ENCODE measurements at places on chromosomes 11 and 22.

GRCh38 chr11:64245797-64246620 is 734 bp downstream of the PPP1R14B start:
- peak; percentile 82 for DNase-seq

DNA sequence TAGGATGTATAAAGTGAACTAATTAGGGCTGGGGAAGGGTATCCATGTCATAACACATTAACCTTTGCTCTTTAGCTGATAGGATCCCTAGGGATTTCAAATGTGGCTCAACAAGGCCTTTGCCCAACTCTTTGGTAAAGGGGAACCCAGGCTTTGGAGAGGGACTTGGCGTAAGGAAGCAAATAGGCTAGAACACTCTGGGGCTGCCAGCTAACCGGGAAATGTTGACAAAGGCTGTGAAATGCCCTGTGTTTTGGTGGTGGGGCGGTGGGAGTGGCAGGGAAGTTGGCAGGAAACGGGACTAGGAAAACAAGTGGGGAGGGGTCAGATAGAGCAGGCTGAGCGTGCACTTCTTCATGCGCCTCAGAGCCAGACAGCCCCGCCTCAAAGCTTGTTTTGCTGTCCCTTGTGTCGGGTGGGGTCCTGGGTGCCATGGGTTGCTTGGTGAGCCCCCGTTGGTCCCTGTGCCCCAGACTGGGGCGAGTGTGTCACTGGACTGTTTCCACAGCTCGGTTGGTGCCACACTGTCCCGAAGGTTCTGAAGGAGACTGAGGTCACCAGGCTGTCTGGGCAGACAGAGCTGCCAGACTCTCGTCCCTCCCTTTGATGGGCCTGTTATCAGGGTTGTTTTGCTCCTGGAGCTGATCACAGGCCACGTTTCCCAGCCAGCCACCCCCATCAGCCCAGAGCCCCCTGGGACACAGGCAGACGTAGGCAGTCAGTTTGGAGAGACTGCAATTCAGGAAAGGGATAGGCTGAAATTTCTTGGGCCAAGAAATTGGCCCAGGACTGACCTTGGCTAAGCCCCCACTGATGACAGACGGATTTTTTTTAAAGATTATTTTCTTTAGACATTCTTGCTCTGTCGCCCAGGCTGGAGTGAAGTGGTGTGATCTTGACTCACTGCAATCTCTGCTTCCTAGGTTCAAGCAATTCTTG is 19.6 kb downstream of the KCTD21 start:
- DNase-seq: no peak

DNA sequence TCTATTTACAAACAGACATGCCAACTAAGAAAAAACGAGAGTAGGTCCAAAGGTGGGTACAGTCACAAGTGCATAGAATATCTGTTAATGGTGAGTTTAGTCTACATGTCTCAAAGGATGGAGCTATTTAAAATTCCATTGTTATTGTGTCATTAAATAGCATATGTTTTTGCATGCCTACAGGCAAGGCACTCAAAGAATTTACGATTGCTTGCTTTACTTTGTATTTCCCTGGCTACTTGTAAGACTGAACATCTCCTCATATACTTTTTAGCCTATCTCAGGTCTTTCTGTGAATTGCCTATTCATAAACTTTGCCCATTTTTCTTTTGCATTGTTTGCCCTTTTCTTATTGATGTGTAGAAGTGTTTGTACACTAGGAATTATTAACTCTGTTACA is 39.7 kb downstream of the DEUP1 start:
- peak; percentile 11 for DNase-seq

DNA sequence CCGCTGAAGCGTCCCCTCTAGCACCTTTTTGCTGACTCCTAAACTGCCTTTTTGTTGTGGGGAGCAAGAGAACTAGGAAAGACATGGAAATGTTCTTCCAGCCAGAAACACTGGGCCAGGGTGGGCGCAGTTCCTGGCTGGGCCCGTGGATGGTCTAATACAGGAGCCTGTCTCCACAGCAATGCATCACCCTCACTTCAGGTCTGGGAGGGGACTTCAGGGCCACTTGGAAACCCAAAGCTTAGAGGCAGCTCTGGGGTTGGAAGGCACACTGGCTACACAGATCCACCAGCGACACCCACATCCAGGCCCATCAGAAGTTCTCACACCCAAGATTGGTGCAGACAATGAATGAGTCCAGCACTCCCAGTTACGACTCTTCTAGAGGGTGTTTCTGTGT is 120.3 kb downstream of the ETS1 start:
- no peak for DNase-seq

GRCh38 chr11:114762408-114762807 is 84.1 kb downstream of the NXPE2 start:
- DNase-seq: peak; percentile 53

GRCh38 chr22:49971232-49972162 is 10.9 kb downstream of the PIM3 start:
- DNase-seq: peak; percentile 65

DNA sequence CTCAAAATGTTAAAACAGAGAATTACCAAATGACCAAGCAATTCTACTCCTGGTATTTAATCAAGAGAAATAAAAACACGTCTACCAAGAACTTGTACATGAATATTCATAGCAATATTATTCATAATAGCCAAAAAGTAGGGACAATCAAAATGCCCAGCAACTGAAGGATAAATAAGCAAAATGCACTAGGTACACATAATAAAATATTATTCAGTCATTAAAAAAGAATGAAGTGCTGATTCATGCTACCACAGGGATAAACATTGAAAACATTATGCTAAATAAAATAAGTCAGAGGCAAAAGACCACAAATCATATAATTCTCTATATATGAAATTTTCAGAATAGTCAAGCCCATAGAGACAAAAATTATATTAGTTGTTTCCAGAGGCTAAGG is 24.8 kb downstream of the ARHGAP32 start:
- DNase-seq: no peak

GRCh38 chr11:46026606-46027293 is 94.5 kb downstream of the PHF21A start:
- DNase-seq: no peak

DNA sequence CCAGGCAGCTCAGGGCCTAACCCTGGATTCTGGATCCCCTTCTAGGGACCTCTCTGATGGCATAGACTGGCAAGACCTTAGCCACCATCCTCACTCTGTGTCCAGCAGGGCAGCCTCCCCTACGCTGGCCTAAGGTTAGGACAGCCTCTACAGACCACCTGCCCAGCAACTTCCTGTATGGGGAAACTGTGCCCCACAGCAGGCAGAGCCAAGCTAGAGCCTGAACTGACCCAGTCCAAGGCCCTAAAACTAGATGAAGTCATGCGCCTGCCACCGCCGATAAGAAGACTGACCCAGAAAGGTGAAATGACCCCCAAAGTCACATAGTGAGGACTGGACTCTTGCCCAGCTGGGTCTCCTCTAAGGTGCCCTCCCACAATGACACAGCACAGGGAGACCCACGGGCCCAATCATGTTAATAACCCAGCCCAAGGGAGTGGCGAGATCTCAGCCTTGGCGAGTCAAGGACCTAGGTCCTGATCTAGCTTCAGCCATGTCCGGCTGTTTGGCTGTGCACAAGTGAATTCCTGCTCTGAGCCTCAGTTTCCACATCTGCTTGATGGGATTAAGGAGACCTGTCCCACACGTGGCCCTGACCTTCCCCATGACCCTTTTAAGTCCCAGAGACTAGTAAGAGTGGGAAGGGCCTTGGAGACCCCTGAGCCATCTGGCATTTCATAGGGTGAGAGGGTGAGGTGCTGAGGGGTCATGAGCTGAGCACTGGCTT is 17.6 kb downstream of the STARD10 start:
- no peak for DNase-seq

- no peak for DNase-seq
Measured at GRCh38 chr11:47889714-47890441, 41.7 kb upstream of the NUP160 start.

GRCh38 chr11:116885951-116886655 is 48.7 kb upstream of the APOA1 start:
- no peak for DNase-seq

DNA sequence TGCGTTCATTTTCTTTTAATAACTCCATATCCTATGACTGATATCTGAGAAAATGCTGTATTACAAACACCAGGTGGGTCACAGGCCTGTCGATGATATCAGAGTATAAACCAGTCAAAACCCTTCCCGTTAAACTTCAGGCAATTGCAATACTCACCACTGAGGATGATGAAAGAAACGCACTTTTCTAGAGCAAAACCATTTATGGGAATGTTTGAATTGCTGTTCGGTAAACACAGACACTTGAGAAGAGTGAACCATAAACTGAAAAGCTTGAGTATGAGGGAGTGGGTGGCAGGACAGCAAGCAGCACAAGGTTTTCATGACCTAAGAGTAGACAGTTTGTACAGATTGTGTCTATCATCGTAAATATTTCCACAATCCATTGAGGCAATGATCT is 139.8 kb upstream of the CEP126 start:
- DNase-seq: peak; percentile 30

GRCh38 chr11:10308201-10308954 is 3.5 kb downstream of the ADM start:
- no peak for DNase-seq

DNA sequence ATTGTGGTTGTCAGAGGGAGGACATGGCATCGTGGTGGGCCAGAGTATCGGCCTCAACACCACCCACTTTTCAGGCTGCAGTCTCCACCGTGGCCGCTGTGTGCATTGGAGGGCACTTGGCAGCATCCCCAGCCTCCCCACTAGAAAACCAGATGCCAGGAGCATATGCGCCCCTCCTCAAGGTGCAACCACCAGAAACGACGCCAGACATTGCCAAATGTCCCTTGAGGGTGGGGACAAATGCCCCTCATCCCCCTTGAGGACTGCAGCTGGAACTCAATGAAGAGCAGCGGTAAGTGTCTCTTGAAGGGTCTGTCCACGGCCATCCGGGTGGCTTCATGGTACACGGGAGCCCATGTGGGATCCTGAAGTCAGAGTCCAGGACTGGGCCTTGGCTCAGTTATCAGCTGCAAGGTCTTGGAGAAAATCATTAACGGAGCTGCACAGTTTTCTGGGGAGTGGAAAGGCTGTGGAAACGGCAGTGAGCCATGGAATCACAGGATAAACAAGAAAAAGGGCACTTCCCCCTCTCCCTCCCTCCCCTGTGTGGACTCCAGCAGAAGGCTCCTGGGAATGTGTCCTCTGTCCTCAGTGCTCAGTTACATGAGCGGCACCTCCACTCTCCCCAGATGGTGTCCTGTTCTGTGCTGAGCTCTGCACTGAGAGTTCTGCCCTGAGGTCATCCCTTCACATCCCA is 324.4 kb upstream of the B3GAT1 start:
- no peak for DNase-seq

GRCh38 chr22:35316751-35317150 is 17.1 kb downstream of the TOM1 start:
- DNase-seq: no peak

All from H4 (cell line).